ENCODE measurements at places on chromosomes 12 and 14.

GRCh38 chr14:74501135-74501614 lies 7.6 kb downstream of the ISCA2 start:
- no peak overlapping the region for H3K4me3 ChIP-seq
- peak; percentile 79 for DNase-seq
- H3K27me3 ChIP-seq, result no peaks in the 10 kb centered on the region
- H3K36me3 ChIP-seq, result no peaks in the 10 kb centered on the region
- no peak overlapping the region for H3K27ac ChIP-seq

DNA sequence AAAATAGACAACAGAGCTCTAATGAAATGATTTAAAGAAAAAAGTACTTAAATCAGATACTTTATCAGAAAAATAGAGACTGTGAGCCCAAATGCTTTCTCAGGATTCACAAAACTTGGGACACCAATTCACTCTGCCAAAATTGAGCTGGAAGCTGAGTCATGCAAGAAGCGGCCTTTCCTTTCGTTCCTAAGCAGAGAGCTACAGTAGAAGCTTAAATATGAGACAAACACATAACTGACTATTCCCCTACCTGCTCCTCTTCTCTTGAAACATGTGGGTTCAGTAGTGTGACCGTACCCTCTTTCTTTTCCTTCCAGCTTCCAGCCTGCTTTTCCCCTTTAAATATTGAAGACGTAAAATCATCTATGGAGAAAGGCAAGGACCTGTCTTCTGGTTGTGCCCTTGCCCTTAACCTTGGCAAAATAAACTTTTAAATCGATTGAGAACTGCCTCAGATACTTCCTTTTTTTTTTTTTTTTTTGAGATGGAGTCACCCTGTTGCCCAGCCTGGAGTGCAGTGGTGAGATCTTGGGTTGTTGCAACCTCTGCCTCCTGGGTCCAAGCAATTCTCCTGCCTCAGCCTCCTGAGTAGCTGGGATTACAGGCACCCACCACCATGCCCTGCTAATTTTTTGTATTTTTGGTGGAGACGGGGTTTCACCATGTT lies 4.4 kb upstream of the SDS start:
- no peaks in the 10 kb centered on the region for H3K36me3 ChIP-seq
- DNase-seq, result no peak
- no peaks in the 10 kb centered on the region for H3K4me1 ChIP-seq
- H3K4me3 ChIP-seq, result no peak overlapping the region
- no peak overlapping the region for H3K27ac ChIP-seq

DNA sequence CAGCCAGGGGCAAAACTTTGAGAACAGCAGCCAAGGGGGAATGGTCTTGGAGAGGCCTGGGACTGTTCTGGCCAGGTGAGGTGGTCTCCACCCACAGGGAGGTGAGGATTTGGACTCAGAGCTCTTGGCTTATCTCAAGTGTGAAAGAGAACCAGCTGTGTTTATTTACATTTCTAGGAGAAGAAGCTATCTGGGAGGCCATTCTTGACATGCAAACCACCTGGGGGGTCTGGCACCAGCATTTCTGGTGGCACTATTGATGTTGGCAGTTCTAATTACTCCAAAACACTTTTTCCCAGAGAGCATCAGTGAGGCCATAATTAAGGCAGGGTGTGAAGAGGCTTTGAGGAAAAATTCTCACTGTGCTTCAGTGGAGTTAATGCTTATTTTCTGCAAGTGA lies 95.1 kb downstream of the CAND1 start:
- peaks cover 32% of the 10 kb centered on the region for H3K4me1 ChIP-seq
- H3K27ac ChIP-seq, result peak overlapping the region; percentile 13
- no peaks in the 10 kb centered on the region for H3K36me3 ChIP-seq

DNA sequence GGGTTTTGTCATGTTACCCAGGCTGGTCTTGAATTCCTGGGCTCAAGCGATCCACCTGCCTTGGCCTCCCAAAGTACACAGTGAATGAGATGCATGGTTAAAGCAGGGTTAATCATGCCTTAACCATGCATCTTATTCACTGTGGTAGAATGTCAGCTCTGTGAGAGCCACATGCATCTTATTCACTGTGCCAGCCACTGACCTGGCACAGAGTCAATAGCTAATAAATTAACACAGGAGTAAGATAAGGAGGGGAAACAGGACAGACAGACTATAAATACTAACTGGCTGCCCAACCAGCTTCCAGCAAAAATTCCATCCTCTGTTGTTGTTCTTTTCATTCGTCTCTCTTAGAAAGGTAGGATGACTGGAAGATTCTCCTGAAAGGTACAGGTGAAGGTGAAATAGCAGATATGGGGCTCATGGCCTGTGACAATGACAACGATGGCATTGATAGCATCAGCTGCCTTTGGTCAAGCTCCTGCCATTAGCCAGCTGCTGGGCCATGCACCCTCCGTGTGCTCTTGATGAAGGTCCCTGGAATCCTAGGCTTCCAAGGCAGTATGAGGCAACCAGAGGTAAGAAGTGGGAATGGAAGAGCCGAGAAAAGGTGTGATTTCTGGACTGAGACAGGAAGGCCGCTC lies 76.6 kb downstream of the ZNF664 start:
- peaks cover 7% of the 10 kb centered on the region for H3K4me1 ChIP-seq
- no peak for DNase-seq

- no peak overlapping the region for H3K4me3 ChIP-seq
- H3K36me3 ChIP-seq, result no peaks in the 10 kb centered on the region
- H3K27ac ChIP-seq, result no peak overlapping the region
- peak; percentile 91 for DNase-seq
- H3K27me3 ChIP-seq, result peaks cover 23% of the 10 kb centered on the region
Measured at GRCh38 chr12:47949441-47950341, 13.7 kb upstream of the TMEM106C start.

Data from SJCRH30 (cell line).